ENCODE measurements at places on chromosomes 6 and 20.

GRCh38 chr6:155755452-155755851, 299.8 kb upstream of the NOX3 start:
- DNase-seq, result no peak

- peak; percentile 20 for DNase-seq
Measured at GRCh38 chr6:157710604-157711003, 112.4 kb upstream of the SNX9 start.

DNA sequence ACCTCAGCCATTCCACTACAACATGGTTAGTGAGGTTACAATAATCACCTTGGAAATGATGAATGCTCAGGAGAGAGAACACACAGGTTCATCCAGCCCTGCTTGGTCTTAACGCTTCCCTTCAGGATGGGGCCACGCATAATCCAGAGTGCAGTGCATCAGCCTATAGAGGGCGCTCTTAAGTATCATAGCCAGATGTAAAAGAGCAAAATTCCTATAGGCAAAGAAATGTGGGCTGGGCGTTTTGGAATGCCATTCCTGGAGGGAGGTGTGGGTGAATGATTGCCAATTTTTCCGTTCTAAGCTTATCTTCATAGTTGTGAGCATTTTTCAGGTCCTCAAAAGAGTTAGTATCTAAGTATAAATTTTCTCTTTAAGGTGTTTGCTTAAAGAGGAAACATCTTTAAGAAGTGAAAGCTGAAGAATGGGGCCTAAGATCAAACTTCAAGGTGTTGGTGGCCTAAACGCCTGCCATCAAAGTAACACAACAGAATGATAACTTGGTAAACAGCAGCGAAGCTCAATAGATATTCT, 1.8 kb downstream of the RIPOR2 start:
- DNase-seq, result peak; percentile 62

- DNase-seq, result no peak
Measured at GRCh38 chr6:45473121-45473993, 95.6 kb upstream of the SUPT3H start.

DNA sequence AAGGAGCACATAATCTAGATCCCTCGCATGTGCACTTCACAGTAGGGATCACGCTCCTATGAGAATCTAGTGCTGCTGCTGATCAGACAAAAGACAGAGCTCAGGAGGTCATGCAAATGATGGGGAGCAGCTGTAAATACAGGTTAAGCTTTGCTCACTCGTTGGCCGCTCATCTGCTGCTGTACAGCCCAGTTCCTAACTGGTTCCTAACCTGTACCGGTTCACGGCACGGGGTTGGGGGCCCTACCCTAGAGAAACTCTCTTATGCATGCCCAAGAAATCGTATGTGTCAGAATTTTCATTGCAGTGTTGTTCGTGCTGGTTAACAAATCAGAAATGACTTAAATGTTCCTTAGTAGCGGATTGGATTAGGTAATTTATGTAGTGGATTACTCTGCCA, 116.1 kb downstream of the CDH26 start:
- no peak for DNase-seq

GRCh38 chr20:11067359-11067758, 393.6 kb upstream of the JAG1 start:
- no peak for DNase-seq

DNA sequence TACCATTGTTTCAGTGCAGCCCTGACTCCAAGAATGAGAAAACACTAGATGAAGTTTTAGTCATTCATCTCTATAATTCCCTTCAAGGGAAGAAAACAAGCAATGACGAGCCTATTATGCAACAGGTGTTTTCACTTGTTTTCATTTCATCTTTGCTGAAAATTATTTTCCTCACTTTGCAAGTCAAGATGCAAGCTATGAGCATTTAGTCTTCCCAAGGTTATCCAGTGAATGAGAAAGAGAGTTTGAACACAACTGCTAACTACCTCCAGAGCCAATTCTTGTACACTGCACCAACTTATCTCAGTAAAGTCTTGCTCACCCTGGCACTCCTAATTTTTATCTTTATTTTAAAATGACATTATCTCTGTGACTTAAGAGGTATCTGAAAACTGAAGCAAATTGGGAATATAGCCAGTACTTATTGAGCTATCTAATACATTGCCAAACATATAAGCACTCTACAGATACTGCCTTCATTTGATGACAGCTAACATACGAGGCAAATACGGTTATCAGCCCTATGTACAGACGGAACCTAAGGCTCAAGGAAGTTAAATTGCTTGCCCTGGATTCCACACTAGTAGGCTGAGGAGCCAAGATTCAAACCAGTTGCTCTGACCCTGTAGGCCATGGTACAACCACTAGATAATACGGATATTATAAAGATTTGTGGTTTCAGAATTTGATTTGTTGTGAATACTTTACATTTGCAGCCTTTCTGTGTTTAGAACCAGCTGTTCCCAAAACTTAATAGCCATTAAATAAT, 36.8 kb downstream of the MOXD1 start:
- DNase-seq, result no peak

DNA sequence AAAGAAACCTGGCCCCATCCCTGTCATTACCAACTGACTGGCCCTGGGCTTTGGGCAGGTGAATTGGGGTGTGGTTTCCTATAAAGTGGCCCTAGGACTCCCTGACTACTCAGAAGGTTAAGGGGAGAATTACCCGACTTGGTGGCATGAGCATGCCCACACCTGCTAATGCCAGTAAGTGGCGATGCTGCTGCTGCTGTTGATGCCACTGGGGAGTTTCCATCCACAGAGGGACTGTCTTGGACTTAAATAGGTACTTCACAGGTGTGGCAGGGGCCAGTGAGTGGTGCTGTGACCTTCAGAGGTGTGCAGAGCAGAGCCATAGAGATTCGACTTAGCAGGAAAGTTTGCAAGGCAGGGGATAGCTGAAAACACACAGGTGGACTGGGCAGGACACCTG, 32.6 kb upstream of the MDFI start:
- DNase-seq, result no peak

GRCh38 chr6:161446296-161446925, 172.6 kb upstream of the AGPAT4 start:
- DNase-seq, result no peak
